ENCODE measurements at places on chromosomes 1 and 21.

DNA sequence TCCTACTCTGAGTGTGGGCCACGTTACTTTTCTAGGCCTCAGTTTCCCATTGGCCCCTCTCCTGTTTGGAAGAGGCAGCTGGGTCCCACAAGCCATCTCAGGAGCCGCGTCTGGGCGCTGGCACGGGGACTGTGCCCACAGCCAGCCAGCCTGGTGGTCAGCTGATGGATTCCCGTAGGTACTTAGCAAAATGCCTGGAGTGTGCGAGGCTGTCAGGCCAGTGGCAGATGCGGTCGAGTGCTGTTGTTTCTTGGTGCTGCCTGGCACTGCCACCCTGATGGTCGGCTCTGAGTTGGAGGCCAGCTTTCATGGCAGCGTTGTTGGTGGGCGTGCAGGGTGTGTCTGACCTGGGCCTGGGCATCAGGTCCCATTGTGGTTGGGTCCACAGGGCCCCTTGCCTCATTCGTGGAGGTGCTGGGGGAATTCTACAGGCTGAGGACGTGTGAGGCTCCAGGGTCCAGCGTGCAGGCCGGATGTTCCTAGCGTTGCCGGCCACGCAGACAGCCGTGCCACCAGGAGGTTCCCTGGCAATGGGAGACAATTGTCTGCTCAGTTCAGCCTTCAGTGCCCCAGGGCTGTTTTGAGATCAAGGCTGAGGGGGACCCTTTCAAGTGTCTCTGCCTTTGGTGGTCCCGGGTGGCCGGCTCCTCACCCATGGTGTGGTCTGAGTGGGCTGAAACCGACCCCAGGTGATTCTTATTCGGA, 20.9 kb downstream of the SKI start:
- DNase-seq = no peak

DNA sequence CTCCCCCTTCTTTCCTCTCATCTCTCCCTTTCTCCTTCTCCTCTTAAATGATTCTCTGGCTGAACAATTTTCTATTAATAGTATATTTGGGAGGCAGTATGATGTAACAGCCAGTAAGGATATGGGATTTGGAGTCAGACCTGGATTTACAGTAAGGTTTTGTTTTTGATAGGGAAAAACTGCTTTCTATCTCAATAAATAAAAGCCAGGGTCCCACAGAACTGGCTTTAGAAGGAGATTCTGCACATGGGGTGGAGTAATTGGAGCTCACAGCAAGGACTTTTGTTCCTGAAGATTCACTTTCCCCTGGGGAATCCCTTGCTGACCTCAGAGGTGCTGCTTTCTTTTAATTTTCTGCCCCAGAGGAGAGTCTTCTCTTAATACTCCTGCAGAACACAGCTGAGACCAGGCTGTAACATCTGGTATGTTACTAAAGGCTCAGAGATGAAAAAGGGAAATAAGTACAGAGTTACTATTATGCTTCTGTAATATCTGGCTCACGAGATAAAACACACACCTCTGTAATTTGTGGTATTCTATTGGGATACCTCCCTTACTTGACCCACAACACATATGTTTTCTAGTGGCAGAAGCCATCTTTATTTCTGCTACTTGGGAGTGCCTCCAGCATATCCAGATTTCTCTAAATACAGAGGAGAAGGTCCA, 13.4 kb downstream of the EPB41 start:
- DNase-seq = no peak

GRCh38 chr1:82778612-82779011, 977.9 kb downstream of the ADGRL2 start:
- no peak for DNase-seq

GRCh38 chr1:196317535-196318522, 290.4 kb downstream of the KCNT2 start:
- no peak for DNase-seq

- no peak for DNase-seq
Observed at GRCh38 chr1:185348985-185349384, 31.9 kb upstream of the IVNS1ABP start.

- no peak for DNase-seq
Observed at GRCh38 chr1:12012560-12013316, 6.6 kb upstream of the MIIP start.

DNA sequence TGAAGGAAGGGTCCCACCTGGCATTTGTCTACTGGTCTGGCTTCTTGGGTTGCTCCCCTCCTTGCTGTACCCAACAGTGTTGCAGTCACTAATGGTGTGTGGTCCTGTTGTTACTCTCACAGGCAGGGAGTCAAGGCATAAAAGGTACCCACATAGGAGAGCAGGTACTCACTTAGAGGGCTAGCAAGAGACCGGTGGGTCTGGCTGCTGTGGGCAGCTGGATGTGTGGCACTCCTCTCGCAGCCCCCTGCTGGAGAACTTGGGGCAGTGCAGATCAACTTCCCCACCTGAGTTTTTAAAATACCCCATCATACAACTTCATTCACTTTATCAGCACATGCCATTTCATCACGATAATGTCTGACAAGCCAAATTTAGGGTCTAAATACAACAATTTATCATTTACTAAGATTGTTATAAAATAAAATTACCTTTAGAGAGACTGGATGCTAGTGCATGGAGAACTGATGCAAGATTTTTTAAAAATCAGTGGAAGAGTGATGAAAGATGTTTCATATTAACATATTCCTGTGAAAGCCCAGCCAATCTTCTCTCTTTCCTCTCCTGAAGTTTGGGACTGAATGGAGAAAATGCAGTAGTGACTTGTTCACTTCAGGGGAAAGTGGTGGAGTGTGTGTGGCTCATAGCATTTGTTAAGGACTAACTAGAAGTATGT, 42.8 kb downstream of the ACP6 start:
- DNase-seq = peak; percentile 27

DNA sequence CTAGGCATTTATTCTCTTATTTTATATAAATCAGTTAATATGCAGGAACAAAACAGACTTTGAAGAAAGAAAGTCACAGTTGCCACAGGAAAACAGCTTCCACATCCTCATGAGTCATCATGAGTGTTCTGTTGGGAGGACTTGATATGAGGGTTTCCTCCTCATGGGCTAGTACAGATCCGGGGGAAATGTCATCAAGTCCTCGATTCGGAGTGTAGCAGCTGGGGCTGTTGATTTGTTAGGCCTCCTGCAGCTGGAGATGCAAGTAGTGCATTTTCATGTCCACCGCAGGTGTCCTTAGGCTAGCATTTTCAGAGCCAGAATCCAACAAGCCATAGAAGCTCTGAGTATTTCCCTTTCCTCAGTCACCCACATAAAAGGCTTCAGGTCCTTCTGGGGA, 36.7 kb downstream of the ADAM30 start:
- DNase-seq = no peak

GRCh38 chr1:236830560-236830959, 35.5 kb downstream of the MTR start:
- DNase-seq = no peak

GRCh38 chr1:46749404-46749803, 30.5 kb upstream of the EFCAB14 start:
- no peak for DNase-seq

GRCh38 chr1:33424610-33425009, 6.3 kb downstream of the PHC2 start:
- DNase-seq = no peak

DNA sequence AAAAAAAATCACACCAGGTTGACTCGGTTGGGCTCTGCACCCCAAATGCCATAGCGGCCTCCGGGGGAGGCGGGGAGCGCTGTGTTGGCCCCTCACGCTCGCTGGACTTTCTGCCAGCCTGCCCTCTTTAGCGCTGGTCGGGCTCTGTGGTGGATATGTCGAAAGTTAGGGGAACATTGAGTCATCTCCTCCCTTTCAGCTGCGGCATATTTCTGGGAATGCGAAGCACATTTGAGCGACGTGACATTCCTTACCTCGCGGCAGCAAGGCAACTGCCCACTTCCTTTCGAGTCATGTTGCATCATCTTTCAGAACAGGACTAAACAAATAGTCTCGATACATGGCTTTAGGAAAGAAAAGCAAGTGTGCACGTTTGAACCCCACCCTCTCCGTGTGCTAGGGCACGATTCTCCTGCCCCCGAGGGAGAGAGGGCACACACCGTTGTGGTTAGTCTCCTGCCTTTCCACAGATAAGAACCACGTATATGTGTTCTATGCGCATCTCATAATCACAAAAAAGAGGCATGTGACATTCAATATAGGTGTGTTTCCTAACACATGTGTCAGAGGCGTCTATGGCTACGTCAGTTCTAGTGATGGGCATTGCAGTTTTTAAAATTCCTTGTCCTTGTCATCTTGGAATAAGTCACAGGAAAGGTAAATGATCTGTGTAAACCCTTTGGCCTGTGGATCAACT, 105.9 kb upstream of the SLC45A1 start:
- DNase-seq = no peak

- no peak for DNase-seq
Observed at GRCh38 chr1:107950464-107950863, 14.5 kb downstream of the VAV3 start.

- no peak for DNase-seq
Observed at GRCh38 chr1:67788904-67789303, 44.4 kb downstream of the GNG12 start.

- DNase-seq = no peak
Observed at GRCh38 chr1:66999640-67000400, 54.1 kb downstream of the SLC35D1 start.
